CD4-positive, alpha-beta T cell treated with Interleukin-12 subunit alpha and Interleukin-12 subunit beta, for 1 hour (primary cell): ENCODE measurements at places on chromosomes 3 and 15.

GRCh38 chr15:63094495-63094931 lies 27.1 kb upstream of the LACTB start:
- DNase-seq: no peak

DNA sequence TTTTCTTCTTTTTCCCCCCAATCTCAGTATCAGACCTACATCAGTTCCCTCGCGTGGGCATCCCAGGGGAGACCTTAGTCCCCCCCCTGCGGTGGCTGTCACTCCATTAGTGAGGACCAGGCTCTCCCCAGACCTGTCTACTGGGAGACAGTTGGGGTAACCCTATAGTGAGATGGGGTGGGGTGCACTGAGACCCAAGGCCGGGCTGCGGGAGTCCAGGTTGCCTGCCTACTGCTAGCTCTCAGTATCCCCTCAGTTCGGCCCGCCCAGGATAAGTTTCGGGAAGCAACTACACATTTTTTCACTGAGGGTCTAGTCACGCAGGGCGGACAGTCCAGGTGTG lies 671 bp upstream of the DCUN1D1 start:
- no peak for DNase-seq

GRCh38 chr15:33293713-33294334 lies 16.9 kb upstream of the RYR3 start:
- DNase-seq: no peak

DNA sequence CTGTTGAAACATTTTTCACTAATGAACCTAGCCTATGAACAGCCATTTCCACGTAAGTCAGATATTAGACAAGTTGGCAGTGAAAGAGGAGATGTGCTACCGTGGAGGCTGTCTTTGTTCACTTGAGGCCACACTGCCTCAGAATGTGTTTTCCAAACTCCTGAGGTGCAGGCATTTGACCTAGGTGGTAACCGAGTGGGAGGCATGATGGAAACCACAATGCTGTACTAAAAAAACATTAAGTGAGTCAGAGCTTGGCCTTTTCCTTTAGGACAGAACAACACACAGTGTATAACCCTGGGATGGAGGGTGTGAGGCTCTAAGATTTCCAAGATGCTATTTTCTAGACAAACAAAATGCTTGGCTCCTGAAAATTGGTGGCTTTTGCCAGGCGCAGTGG lies 406.3 kb downstream of the SOX2 start:
- DNase-seq: no peak

GRCh38 chr3:31095255-31095654 lies 200.8 kb upstream of the GADL1 start:
- no peak for DNase-seq

- DNase-seq: no peak
Measured at GRCh38 chr15:42108189-42108588, 13.8 kb upstream of the PLA2G4D start.

DNA sequence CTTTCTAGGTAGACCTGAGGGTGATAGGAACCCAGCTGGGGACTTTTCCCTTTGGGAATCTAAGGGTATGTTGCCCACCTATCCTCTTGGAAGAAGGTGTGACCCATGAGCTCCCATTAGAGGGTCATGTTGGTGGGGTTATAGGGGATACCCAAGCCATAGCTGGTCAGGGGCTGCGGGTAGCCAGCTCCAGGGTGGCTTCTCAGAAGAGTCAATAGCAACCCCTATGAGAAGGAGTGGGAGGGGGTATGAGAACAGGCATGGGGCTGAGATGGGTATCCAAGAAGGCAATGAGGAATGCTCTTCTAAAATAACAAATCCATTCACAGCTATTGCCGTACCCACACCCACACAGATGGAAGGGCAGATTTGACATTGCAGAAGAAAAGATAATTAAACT lies 217.8 kb downstream of the UACA start:
- no peak for DNase-seq

GRCh38 chr3:123546133-123546755 lies 38.6 kb downstream of the HACD2 start:
- DNase-seq: no peak

- no peak for DNase-seq
Measured at GRCh38 chr3:62242831-62243509, 130.4 kb downstream of the FEZF2 start.

GRCh38 chr15:81569286-81570080 lies 195.5 kb upstream of the TMC3 start:
- no peak for DNase-seq

GRCh38 chr15:81362790-81363189 lies 11.2 kb downstream of the TMC3 start:
- DNase-seq: no peak

- no peak for DNase-seq
Measured at GRCh38 chr15:75671730-75672602, 24.3 kb downstream of the SNX33 start.

GRCh38 chr15:79091204-79091867 lies 756 bp upstream of the RASGRF1 start:
- DNase-seq: no peak

DNA sequence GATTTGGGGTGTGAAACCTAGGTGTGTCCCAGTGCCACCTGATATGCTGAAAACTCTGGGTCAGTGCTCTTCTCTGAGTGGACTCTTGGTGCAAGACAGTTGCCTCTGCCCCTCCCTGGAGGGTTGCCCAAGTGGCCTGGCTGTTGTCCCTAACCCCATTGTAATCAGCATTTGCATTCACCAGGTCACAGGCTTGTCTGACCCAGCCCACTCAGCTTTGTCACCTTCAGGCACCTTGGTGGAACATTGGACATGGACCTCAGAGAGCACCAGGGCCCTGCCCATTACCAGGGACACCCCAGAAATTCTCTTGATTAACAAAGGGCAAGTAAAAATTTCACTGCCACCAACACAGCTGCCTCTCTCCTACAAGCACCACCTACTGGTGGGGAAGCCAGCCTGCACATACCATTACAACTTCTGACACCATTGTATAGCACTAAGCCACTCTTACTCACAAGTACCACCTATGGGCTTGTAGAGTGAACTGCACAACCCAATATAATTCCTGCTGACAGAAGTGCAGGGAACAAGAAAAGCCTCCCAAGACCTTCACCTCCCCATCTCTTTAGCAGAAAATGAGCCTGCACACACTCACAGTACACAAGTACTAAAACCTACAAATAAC lies 324.6 kb downstream of the EPHA6 start:
- no peak for DNase-seq

GRCh38 chr15:95440712-95441111 lies 889.8 kb upstream of the NR2F2 start:
- DNase-seq: no peak

- peak; percentile 55 for DNase-seq
Measured at GRCh38 chr3:150760431-150761200, 2.4 kb downstream of the SIAH2 start.

DNA sequence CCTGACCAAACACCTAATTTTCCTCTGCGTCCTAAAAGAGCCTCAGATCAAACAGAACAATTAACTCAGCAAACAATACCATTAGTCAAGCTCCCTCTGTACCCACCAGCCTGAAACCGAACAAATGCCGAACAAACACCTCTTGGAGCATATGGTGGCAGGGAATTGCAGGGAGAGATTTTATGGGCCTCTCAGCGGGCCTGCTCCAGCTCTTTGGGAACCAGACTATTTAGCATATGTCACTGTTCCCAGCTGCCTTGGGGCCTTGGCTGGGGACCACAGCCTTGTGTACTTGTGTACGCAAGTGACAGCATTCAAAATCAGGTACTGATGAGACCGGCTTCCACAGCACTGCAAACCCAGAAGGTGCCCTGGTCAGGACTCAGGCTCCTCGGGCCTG lies 388.8 kb upstream of the PPP2R3A start:
- DNase-seq: no peak

- DNase-seq: no peak
Measured at GRCh38 chr3:127049393-127049792, 66.5 kb downstream of the PLXNA1 start.

GRCh38 chr3:51799879-51800749 lies 21.1 kb upstream of the IQCF6 start:
- peak; percentile 65 for DNase-seq

- no peak for DNase-seq
Measured at GRCh38 chr3:21587894-21588293, 163.1 kb downstream of the ZNF385D start.

- DNase-seq: no peak
Measured at GRCh38 chr3:45964139-45964538, 20.9 kb downstream of the CXCR6 start.

- no peak for DNase-seq
Measured at GRCh38 chr3:178277605-178278004, 258.6 kb upstream of the KCNMB2 start.

DNA sequence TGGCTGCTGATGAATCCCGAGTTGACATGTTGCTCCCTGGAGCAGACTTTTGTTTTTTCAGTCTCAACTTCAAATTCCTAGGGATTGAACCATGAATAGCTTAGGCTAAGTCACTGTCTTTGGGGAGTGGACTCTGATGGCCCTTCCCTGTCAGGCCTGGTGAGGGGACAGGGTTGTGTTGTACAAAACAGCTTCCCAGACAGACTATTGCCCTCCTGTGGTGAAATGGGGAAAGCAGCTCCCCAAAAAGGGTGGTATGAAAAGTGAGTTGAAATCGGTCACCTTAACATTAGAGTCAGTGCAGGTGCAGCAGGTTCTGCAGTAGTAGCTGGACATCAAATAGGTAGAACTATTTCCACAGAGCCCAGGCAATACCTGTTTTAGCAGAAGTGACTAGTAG lies 775.6 kb downstream of the ROBO2 start:
- no peak for DNase-seq

- no peak for DNase-seq
Measured at GRCh38 chr3:128194843-128195242, 41.6 kb downstream of the EEFSEC start.

GRCh38 chr3:149273096-149273751 lies 51.6 kb upstream of the CP start:
- DNase-seq: peak; percentile 72

- peak; percentile 6 for DNase-seq
Measured at GRCh38 chr3:107752202-107752990, 229.6 kb downstream of the BBX start.

DNA sequence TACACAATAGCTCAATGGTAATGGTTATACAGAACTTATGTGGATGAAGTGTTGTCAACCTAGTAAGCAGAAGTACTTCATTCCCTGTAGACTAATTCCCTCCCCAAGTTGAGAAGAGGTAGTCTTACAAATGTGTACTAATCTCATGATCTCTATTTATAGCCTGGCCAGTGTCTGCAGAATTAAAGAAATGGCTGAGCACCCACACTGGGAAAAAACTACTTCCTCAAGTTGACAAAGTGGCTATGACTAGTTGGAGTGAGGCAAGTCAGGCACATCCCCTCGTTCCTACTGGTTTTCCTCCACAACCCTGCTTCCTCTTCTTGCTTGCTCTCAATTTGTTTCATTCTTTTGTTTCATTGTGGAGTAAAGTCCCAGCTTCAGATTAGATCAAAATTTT lies 566.7 kb upstream of the ZNF717 start:
- no peak for DNase-seq

DNA sequence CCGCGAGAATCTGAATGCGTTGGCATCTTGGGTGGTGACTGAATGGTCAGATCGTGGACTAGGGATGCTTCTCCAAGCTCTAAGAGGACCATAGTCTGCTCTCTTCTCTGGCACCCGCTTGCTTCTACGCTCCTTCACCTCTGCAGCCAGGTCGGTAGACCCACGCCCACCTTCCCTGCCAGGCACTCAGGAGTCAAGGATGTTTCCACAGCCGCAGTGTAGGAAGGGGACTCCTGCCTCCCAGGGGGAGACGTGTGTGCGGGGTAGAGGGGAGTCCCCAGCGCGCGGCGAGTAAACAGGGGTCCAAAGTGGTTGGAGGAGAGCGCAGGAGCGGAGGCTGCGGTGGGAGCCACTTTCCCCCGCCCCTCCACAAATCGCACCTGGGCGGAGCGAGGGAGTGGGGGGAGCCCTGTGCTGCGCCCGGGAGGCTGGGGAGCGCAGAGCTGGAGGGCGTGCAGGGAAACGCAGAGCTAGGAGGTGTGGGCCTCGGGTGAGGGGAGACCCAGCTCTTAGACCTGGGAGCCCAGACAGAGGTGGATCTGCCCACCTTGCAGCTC lies 1.7 kb downstream of the LRRC3B start:
- no peak for DNase-seq

DNA sequence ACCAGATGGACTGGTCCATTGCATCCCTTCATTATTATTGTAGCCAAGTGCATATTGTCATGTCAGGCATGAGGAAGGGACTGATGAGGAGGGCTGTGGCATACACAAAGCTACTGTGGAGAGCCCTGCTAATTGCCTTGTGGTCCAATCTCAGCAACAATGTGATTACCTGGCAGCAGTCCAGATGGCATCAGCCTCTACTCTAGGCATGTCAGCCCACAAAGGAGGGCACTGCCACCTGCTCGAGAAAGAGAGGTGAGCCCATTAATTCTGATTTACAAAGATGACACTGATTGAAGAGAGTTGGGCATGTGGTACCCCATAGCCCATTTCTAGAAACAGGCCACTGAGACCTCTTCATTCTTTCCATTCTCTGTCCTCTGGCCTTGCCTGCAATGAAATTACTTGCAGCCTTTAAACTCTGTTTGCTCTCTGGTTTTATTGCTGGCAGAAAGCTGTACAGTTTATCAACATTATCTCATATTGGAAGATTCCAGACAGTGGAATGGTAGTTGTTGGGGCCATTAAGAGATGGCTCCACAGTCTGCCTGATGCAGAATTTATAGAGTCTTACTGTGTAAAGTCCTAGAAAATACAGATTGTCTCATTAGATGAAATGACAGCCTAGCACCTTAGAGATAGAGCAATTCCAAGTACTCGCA lies 307.7 kb downstream of the ARPP21 start:
- no peak for DNase-seq

- DNase-seq: no peak
Measured at GRCh38 chr3:140285380-140285779, 350.4 kb downstream of the CLSTN2 start.

GRCh38 chr3:36075491-36075890 lies 304.8 kb upstream of the STAC start:
- DNase-seq: no peak

GRCh38 chr3:113088616-113089015 lies 97.8 kb downstream of the GTPBP8 start:
- no peak for DNase-seq

GRCh38 chr3:106114848-106115247 lies 246.0 kb upstream of the CBLB start:
- DNase-seq: no peak

DNA sequence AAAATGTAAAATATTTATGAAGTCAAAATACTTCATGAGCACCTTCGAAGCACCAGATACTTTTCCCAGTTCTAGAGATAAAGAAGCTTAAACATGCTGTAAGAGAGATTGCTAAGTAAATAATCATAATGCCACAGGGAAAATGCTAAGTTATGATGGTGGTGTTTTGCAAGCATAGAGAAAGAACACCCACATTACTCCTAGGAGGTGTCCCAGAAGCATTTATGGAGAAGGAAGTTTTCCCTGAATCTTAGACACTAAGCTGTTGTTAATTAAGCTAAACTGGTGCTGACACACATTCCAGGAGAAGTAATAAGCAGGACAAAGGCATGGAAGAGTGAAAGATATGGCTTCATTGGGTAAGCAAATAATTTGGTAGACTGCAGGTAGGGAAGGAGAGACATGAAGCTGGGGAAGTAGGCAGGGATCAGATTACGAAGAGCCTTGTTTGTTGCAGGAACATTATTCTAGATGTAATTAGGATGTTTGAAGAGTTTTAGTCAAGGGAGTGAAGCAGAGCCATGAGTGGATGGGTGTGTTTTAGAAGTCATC lies 40.4 kb upstream of the CHMP2B start:
- no peak for DNase-seq

GRCh38 chr3:159620281-159620680 lies 368.4 kb upstream of the IL12A start:
- DNase-seq: no peak
